ENCODE measurements at places on chromosomes 11 and 22. TPM values are rescaled to one million over a fixed set of nuclear protein-coding genes. Genes with fewer than 3 reads are reported as not detected.

GRCh38 chr11:30364139-30364836 is 41.4 kb downstream of the ARL14EP start:
- DNase-seq, result no peak

The SCGB1C1 gene
- not detected for total RNA-seq

DNA sequence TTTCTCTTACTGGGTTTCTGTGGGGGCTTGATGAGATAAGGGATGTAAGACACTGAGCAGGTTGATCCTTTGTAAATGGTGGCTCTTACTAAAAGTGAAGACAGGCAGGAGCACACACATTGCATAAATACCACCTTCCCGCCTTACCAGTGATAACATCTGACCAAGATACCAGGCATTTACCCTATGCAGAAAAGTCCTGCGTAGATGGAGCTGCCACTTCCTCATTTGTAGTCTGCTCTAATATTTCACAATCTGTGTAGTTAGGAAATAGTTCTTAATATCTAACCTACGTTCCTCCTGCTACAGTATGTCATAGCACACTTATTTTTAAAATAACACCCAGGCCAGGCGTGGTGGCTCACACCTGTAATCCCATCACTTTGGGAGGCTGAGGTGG is 23.9 kb upstream of the SWAP70 start:
- no peak for DNase-seq

The SLC22A25 gene
- not detected for total RNA-seq

- DNase-seq, result peak; percentile 20
Measured at GRCh38 chr11:123532131-123532530, 102.1 kb downstream of the GRAMD1B start.

DNA sequence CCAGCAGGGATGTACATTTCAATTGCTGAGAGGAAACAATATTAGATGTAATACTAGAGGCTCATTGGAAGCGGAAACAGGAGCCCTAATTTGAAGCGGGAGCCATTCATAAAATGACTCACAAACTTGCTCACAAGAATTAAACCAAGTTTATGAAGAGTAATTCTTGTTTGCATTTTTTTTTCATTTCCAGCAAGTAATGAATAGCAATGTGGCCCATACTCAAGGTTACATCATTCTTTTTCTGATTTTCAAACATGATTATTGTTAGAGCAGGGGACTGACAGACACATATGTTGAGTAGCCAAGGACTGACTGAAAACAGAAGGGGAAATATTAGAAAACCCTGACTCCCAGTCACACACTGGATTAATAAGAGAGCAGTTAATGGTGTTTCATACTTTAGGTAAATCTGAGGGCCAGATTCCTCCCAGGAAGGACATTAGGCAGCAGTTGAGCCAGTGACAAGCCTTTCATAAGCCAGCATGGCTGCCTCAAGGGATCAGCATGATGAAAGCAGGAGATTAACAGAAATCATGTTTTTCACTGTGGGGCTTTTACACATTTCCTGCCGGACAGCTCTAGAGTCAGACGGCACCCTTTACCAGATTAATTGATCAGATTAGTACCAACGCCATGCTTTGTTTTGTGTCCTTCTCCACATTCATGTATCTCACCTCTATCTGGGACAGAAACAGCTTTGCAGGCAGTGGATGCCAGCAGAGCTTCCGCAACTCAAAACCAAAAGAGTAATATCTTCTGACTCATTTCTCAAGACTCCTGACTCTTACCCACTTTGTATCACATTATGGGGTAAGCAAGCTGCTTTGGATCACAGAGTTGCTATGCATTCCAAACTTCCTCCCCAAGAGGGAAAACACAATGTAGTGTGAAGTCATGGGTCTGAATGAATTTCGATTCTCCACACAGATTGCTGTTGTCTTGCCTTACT is 831.6 kb downstream of the KCNA4 start:
- DNase-seq, result peak; percentile 86

The FGF19 gene
- total RNA-seq, result not detected

GRCh38 chr11:79447038-79447786 is 6.4 kb upstream of the TENM4 start:
- no peak for DNase-seq

DNA sequence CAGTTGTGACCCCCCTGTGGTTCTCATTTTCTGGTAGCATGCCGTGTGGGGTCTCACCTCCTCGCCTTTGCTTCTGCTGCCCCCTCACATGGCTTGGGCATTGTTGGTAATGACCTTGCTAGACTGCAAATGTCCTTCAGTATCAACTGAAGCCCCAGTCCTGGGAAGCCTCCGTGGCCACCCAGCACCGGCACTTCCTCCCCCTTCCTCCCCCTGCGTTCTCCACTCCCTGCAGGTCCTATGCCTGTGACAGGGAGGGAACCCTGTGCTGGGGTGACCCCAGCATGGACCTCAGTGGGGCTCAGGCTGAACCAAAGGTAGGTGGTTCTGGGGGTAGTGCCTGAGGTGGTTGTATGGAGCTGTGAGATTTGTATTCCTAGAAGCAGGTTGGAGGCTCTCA is 5.9 kb downstream of the ST3GAL4 start:
- no peak for DNase-seq

GRCh38 chr11:88017666-88018065 is 157.6 kb downstream of the RAB38 start:
- no peak for DNase-seq

DNA sequence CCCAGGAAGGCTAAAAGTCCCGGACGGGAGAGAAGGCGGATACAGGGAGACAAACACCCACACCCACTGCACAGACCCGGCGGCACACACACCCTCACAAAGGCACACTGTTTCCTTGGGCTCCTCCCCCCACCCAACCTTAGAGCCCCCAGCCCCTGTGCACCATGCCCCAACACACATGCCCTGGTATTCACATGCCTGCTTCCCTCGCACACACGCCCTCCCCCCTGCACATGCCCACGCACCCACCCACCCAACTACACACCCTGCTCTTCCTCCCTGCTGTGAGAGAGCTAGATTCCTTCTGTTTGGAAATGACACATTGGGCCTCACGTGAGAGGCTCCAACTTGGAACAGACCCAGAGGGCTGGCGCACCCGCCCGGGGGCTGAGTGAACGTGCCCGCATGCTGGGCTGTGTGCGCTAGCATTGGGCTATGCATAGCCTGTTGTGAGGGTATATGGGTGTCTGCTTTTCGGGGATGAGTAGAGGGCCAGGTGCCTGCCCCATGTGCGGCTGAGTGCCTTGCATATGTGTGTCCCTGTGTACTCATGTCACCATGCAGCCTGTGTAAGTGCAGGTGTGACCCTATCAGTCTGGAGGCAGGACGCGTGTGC is 518 bp upstream of the CHRM1 start:
- no peak for DNase-seq

DNA sequence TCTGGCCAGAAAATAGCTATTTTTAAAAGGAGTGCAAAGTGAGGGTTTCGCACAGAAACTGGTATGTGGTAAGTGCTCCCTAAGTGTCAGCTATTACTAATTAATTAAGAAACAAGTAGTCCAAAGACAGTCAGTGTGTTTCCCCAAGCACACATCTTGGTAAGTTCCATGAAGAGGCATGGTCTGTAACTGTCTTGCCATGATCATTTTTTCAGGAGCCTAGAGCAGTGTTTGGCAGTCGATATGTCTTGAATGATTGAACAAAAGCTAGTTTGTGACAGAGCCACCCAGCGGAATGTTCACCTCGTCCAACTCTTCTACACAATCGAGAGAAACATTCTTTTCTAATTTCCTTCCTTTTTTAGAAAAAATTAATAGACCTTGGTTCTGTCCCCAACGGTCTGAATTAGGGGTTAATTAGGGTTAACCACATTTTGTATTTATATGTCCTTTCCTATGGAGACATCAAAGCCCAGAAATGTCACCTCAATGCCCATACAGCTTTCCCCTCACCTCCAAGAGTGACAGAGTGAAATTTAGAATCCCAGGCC is 57.6 kb upstream of the FTH1 start:
- DNase-seq, result no peak

DNA sequence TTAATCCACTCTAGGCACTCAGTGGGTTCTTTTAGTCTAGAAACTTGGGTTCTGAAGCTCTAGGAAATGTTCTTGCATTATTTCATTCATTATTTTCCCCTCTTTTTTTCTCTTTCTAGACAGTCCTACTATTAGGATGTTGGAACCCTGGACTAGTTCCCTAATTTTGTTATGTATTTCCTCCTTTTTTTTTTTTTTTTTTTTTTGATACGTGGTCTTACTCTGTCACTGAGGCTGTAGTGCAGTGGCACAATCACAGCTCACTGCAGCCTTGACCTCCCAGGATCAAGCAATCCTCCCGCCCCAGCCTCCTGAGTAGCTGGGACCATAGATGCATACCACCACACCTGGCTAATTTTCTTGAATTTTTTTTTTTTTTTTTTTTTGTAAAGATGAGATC is 9.4 kb downstream of the UPB1 start:
- DNase-seq, result no peak

The FGF4 gene
- not detected for total RNA-seq

- DNase-seq, result no peak
Measured at GRCh38 chr11:31869986-31870385, 58.9 kb upstream of the PAX6 start.

GRCh38 chr11:59214141-59214893 is 1.6 kb upstream of the MPEG1 start:
- no peak for DNase-seq

GRCh38 chr11:20327377-20327935 is 36.1 kb upstream of the HTATIP2 start:
- no peak for DNase-seq

- DNase-seq, result no peak
Measured at GRCh38 chr11:78351193-78351592, 66.4 kb downstream of the GAB2 start.

The SLC37A2 gene
- total RNA-seq, result 0.95 TPM

The CTSW gene
- not detected for total RNA-seq

DNA sequence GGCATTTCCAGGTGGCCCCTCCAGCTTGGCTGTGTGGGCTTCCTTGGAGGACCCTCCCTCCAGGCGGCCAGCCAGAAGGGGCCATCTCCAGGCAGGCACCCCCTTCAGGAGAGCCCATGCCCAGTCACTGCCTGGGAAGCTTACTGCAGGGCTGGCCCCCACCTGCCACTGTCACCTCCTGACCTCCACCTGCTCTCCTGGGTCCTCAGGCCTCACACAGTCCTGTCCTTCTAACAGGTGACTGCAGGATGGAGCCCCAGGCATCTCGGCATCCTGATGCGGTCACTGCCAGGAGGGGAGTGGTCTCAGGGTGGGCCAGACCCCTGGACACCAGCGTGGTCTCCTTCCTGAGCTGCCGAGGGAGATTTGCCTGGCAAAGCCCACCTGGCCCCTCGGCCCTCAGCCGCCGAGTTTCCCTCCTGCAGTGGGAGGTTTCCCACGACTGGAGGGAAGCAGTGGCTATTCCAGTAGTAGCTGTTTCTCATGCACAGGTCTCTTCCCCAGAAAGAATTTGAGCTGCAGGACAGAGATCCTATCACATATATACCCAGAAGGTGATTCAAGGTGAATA is 13.0 kb downstream of the TBX1 start:
- no peak for DNase-seq

DNA sequence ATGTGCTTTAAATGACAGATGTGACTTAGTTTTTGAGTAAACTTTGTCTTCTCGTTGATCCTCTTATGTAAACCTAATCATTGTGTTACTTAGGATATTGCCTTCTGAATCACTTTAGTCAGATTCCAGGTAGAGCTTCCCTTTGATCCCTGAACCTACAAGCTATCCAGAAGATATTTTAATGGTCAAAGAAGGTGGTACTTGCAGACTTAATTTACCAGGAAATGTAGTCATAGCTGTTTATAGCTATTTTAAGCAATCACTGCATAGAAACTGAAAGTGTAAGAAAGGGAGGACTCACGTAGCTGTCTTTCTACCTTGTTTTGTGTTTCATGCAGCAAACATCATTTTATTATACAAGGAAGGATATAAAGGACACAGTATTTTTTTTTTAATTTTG is 189.5 kb downstream of the DDX10 start:
- no peak for DNase-seq

The DPP3 gene
- 66.7 TPM for total RNA-seq

The NEAT1 gene
- 2.9 TPM for total RNA-seq

DNA sequence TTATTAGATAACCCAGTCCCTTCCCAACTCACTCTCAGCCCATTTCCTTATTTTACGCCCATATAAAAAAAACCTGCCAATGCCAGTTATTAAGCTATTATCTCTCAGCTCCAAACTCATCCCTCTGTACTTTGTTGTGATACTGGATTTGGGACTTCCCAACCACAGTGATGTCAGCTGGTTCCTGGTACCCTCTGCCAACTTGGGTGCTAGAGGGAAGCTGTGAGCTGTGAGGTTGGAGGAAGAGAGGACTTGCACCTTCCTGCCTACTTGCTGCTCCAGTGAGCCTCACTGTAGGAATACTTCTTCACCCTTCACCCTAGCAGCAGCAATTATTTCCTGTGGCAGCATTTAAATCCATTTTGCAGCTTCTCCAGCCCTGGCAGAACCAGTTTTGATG is 19.2 kb upstream of the CSF2RB start:
- DNase-seq, result no peak

DNA sequence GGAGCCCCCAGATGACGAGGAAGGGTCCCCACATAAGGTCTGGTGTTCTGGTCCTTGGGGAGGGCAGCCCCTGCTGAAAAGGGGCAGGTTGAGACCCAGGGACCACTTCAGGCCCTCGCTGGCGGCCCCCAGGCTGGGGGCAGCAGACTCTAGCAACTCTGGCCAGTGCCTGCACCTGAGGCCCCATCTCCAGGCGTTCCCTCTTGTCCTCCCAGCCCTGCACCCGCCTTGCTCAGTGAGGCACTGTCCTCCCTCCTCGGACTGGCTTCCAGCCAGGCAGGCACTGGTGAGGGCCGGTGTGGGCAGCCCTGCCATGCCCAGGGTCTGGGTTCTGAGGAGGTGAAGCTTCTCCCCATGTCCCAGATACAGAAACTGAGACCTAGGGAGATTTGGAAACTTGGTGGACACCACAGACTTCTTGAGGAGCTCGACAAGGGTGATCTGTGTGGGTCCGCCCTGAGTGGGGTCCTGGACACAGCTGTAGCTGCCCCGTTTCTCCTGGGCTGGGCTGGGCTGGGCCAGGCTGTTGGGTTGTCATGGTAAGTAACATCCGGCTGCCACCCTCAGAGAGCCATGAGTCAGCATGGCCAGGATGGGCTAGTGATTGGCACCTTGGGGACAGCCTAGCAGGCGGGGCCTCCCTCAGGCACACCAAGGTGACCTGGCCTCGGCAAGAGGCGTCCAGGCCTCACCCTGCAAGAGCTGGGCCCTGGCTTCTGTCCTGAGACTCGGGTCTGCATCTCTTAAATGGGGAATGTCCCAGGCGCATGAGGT is 11.1 kb upstream of the PHLDA2 start:
- peak; percentile 91 for DNase-seq

- no peak for DNase-seq
Measured at GRCh38 chr11:92845805-92846204, 123.6 kb upstream of the MTNR1B start.
